ENCODE measurements at places on chromosomes 1 and 21.

DNA sequence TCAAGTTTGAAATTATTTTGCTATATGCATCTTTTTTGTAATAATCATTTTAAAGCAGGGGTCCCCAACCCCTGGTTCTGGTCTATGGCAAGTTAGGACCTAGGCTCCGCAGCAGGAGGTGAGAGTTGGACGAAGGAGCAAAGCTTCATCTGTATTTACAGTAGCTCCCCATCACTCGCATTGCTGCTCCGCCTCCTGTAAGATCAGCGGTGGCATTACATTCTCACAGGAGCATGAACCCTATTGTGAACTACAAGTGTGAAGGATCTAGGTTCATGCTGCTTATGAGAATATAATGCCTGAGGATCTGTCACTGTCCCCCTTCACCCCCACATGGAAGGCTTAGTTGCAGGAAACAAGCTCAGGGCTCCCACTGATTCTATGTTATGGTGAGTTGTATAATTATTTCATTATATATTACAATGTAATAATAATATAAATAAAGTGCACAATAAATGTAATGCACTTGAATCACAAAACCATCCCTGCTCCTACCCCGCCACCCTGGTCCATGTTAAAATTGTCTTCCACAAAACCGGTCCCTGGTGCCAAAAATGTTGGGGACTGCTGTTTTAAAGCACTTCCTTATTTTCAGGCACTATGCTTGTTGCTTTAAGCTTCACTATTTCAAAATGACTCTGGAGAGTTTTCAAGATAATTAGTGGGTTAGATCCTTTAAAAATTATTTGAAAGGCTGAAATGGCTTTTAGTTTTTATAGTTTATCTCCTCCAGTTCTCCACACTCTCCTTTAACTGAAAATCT, 74.8 kb downstream of the PLA2G4A start:
- DNase-seq, result no peak

- peak; percentile 65 for DNase-seq
Observed at GRCh38 chr1:226063224-226063976, 884 bp downstream of the H3-3A start.

DNA sequence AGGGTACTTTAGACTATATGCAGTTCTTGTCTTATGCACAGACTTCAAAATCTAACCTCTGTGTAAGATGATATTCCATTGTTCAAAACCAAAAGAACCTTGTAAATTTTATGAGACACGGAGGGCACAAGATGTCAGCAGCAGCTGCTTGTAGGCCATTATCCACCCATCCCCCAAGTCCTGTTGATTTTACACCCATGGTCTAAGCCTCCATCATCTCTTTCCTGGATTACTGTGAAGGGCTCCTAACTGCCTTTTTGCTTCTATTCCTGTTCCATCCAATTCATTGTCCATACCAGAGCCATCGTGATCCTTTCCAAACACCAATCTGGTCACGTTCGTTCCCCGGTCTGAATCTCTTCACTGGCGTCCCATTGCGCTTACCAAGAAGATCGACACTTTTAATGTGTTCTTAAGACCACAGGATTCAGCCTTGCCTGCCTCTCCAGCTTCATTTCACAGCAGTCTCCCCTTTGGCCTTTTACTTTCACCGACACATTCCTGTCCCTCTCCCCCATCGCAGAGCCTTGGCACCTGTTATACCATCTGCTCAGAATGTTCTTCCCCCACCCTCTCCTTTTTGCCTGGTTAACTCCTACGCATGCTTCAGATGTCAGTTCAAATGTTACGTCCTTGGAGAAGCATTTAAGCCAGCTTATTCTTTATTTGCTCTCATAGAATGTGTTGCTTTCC, 107.3 kb upstream of the POU3F1 start:
- no peak for DNase-seq

GRCh38 chr1:87524021-87524754, 195.5 kb downstream of the LMO4 start:
- no peak for DNase-seq

Data from activated T-cell treated with anti-CD3 and anti-CD28 coated beads, Interleukin-2, amount 50 U/mL, for 48 hours (primary cell).